ENCODE measurements at places on chromosomes 6 and 20.

DNA sequence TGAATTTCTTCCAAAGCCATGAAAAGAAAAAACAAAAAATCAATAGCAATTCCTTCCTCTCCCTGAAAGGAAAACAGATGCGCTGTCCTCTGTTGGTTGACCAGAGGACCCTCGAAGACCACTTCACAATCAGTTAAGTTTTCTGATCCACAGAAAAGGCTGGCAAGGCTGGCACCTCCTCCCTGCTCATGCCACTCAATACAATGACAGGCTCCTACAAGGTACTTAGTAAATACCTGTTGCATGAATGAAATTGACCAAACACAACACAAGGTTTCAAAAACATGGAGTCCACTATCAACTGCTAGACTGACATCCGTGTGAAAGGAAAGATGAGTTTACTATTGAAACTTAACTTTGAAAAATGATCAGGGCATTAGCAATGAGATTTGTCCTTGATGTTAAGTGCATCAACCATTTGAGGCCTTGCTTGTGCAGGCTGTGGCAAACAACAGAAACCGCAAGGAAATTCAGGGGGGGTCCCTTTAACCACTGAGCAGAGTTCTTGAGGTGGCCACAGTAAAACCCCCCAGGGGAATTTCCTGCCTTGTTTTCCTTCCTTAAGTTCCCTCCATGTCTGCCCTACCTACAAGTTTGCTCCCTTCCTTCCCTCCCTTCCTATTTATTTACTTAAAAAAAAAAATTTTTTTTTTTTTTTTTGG, 27.9 kb upstream of the RTF2 start:
- DNase-seq: peak; percentile 32

- no peak for DNase-seq
These were observed 44.0 kb upstream of the PIM1 start for GRCh38 chr6:37125774-37126492.

DNA sequence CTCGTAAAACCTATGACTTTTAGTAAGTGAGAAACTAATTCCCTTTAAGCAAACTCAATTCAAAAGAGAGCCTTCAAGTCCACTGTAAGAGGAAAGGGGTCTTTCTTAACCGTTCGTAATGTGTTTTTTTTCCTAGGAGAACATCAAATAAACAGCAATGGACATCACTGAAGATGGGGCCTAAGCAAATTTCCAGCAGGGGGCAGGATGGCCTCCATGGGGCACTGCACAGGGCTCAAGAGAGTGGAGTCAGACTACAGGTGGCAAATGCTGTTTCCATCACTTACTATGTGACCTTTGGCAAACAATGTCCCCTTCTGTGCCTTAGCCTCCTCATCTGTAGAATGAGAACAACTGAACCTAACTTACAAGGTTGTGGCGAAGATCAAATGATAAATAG, 88.7 kb downstream of the ARHGAP18 start:
- DNase-seq: peak; percentile 21

DNA sequence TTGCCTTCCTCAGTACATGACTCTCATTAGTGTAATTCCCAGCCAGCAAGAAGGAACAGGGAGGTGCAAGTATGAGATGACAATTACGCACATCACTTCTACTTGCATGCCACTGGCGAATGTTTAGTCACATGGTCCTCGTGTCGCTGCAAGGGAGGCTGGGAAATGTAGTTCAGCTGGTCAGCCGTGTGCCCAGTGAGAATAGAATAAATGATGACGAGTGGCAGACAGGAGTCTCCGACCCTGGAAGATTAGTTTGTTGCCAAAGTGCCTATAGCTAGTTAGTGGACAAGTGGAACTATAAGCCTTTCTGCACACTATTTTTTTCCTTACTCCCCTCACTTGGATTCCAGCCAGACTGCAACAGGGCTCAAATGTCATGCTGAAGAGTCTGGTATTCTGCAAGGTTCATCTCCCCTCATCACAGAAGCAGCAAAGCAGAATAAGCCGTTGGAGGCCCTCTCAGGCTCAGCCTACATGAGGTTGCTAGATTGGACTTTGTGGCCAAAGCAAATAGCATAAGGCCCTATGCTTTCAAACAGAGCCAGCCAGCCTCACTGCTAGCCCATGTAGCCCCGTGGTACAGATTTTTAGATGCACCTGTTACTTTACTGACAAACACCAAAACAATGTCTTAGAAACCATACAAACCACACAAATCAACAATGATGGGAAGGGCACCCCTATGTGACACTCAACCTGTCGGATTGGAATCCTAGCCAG, 9.7 kb downstream of the LINC00237 start:
- DNase-seq: peak; percentile 38

- no peak for DNase-seq
These were observed 78.2 kb upstream of the EMILIN3 start for GRCh38 chr20:41444821-41445220.

DNA sequence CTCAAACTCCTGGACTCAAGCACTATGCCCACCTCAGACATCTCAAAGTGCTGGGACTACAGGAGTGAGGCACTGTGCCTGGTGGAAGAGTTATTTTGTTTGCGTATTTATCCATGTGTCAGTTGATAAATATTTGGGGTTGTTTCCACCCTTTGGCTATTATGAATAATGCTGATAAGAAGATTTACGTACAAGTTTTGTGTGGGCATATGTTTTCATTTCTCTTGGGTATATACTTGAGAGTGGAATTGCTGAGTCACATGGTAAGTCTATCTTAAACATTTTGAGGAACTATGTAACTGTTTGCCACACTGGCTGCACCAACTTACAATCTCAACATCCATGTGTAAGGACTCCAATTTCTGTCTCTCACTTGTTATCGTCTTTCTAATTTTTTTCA, 200.3 kb downstream of the RNGTT start:
- DNase-seq: no peak
